ENCODE measurements at places on chromosomes 3 and 15.

GRCh38 chr3:43707998-43708397 lies 17.3 kb downstream of the ABHD5 start:
- no peak for DNase-seq

GRCh38 chr3:179278151-179278550 lies 27.2 kb upstream of the KCNMB3 start:
- no peak for DNase-seq

GRCh38 chr3:40187945-40188344 lies 121.6 kb upstream of the EIF1B start:
- no peak for DNase-seq

- DNase-seq = no peak
These were observed 42.1 kb downstream of the DNAJB8 start for GRCh38 chr3:128424508-128425069.

DNA sequence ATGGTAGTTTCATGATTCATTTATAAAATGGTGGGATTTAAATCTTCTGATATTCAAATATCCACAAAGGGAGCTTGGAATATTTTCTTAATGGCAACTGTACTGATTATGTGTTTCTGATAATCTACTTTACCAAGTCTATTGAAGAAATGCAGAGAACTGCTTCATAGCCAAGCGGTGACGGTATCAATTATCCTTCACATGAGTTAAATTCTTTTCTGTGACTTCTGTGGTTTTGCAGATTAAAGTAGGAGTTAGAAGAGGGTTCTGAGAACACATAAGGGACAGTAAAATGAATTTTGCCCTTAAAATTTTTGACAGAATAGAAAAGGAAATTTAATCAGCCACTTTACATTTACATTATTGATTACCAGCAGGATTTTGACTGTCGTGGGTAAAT lies 563.2 kb downstream of the GBE1 start:
- DNase-seq = no peak

DNA sequence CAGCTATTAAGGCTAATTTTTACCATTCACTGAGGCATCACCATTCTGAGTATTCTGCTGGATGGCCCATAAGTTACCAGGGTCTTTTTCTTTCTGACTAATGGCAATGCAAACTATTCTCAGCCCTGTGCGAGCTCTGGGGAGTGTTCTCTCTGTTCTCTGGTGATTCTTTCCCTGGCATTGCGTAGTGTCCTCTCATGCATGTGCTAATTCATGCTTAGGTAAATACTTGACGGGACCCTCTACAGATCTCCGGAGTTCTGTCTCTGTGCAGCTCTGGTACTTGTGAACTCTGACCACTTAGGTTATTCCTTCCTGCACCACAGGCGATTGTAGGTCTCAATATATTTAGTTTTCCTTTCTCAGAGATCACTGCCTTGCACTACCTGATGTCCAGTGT lies 34.8 kb downstream of the UBE2E1 start:
- DNase-seq = no peak

All from activated naive CD4-positive, alpha-beta T cell treated with anti-CD3 and anti-CD28 coated beads, Interleukin-2, amount 50 U/mL, for 72 hours (primary cell).